ENCODE measurements at places on chromosomes 16 and 17. TPM values are rescaled to one million over a fixed set of nuclear protein-coding genes. Genes with fewer than 3 reads are reported as not detected.

NPIPA7 gene
- not detected for polyA plus RNA-seq

CCDC40 gene
- polyA plus RNA-seq: 5.8 TPM

WFDC1 gene
- not detected for polyA plus RNA-seq

DNA sequence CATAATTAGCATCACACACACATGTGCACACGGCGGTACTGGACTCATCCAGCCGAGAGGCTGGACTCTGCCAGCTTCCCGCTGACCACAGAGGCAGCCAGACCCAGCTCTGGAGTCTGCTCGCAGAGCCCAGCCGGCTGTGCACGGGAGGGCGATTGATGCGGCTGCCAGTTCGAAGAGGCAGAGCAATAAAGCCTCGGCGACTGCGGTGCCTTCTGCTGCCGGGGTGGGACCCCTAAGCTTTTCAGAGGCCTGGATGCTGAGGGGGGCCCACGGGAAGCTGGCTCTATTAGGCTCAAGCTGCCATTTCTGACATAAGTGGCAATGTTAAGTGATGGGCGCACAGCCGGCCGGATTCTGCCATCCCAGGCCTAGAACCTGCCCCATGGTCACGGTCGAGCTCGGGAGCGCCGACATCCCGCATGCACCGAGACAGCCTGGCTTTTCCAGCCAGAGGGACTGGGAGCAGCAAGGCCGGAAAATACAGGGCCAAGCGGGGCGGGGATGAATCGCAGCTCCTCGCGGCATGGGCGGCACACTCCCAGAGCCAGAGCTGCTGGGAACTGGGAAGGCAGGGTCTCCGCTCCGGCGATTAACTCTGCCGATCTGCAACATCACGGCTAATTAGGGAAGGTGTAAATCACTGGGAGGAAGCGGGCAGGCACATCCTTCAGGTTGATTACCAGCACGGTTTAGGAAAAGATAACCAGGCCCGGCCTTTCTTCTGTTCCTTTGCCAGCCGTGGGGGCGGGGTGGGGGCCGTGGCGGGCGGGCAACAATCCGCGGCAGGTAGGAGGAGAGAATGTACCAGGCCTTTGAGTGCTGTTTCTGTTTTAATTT, 57.7 kb downstream of the TBC1D16 start:
- no peak for DNase-seq

- DNase-seq: no peak
Observed at GRCh38 chr17:18042983-18043382, 3.8 kb downstream of the GID4 start.

GRCh38 chr16:46883353-46883689, 841 bp upstream of the GPT2 start:
- no peak for DNase-seq

- DNase-seq: no peak
Observed at GRCh38 chr17:36002631-36003030, 1.3 kb upstream of the CCL15 start.

All from muscle of arm (tissue), 14 donors.